ENCODE measurements at places on chromosomes 5 and 9.

DNA sequence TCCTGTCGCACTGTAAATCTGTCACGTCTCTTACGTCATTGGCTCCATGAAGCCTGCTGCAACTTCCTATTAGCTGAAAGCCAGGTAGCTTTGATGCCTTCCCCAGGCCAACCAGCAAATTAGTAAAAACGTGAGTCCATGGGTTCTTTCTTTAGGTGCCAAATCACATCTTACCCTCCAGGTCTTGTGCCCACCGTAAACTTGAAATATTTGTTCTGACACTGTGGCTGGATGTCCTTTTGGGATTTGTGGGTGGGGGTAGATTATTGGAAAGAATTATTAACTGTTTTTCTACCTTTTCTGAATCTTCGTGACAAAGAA is 172.8 kb downstream of the NR3C1 start:
- DNase-seq: no peak

DNA sequence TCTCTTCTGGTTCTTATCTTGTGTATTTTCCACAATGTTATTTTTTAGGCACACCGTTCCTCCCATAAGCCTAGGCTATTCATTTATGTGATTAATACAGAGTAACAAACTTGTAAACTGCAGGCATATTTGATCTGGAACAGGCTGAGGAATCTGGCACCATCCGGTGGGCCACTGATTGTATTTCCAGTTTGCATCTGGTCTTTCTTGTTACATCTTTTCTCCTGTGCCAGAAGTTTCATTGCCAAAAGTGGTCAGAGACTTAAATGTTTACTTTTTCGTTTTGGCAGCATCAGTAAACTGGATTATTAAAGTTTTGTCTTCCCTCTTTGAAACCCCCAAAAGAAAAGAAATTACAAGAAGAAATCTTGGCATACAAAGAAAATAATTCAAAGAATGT is 17.9 kb upstream of the ZCCHC7 start:
- no peak for DNase-seq

DNA sequence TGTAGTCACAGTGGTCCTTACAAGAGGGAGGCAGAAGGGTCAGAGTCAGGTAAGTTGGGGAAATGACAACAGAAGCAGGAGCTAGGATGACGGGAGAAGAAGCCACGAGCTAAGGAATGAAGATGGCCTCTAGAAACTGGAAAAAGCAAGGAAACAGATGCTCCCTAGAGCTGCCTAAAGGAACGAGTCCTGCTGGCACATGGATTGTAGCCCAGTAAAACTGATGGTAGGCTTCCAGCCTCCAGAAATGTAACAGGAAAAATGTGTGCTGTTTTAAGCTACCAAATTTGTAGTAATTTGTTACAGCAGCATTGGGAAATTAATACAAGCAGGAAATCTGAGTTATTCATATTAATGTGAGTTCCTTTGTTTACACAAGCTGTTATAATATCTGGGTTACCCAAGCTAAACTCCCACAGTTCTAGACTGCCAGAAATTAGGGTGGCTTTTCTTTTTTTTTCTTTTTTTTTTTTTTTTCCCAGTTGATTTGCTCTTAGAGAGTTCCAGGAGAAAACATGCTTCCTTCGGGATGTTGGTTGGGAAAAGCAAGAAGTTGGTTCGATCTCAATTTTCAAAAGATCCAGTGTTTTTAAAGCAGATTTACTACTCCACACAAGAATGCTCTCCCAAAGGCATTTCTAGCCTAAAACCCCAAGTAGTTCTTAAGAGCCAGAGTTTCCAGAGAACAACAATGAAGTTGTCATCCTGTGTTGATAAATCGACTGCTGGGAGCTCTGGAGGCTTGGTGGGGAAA is 400.0 kb upstream of the SLC24A2 start:
- no peak for DNase-seq

DNA sequence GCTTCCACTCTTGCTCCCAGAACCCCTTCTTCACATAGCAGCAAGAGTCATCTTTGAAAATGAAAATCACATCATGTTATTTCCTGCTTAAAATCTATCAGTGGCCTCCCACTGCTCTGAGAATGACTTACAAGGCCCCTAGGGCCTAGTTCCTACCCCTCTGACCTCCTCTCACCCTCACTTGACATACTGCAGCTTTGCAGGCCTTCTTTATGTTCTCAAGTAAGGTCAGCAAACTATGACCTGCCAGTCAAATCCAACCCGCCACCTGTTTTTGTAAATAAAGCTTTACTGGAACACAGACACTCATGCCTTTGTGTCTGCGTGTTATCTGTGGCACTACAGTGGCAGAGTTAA is 185.7 kb downstream of the NR3C1 start:
- no peak for DNase-seq

GRCh38 chr9:72880821-72881220 is 72.0 kb downstream of the ALDH1A1 start:
- no peak for DNase-seq

DNA sequence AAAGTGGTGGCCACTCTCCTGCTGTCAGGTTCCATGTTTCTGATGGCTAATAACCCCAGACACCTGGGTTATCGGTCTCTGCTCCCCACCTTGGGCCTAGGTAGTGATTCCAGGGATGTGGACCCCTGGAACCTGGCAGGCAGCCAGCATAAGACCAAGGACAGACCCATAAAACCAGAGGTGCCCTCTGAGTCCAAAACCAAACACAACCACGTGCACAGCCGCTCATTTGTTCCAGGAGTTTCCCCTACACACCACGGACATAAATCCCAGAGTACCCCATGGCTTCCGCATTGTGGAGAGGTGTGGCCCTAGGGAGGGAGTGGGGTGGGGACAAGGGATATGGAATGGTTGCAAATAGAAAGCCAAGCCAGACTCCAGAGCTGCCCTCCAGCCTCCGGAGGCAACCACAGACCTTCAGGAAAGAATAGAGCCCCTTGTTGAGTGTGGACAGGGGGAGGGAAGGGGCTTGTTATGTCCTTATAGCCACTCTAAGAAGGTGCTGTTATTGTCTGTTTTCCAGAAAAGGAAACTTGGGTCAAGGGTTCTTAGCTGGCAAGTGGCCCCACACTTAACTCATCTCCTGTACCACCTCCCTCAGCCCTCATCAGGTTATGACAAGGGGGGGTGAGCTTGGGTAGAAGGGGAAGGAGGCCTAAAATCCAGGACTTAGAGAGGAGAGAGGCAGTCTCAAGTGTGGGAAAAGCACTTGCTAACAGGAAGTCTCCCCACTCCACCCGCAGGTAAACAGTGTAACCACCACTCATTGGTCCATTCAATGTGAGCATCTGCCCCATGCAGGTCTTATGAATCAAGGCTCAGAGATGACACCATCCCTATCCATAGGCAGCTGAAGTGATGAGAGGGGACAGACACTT is 23.6 kb upstream of the CYSTM1 start:
- no peak for DNase-seq

GRCh38 chr5:95760273-95761191 is 29.4 kb downstream of the RHOBTB3 start:
- no peak for DNase-seq

DNA sequence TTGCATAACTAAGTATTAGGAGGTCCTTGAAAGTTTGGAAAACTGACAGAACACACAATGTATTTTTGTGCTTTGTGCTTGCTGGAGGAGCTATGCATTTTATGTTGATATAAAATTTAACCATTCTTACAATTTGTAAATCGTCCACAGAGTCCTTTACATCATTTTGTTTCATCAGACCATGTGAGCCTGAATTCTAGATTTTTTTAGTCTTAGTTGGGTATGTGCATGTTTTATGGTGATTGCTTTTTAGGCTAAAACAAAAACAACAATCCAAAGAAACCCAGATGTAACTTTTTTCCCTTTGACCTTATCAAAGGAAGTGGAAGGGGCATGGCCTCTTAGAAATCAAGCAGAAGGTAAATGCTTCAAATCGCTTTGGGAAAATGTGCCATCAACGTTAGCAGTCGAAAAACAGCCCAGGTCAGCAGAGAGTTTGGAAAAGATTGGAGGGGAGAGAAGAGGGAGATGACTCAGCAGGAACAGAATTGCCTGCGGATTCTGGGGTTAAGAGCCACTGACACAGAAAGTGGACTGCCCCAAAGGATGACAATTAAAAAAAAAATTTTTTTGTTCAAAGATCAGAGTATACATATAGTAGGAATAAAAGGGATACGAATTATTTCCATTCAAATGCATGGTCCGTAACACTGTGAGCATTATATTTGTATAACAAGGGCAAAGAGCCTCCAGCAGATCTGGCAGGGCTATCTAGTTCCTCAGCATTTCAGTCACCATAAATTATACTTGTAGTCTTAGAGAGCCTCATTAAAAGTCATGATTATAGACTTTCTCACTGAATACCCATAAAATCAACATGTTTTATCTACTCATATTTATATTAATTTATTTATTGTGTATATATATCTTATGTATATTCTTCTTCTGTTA is 253.5 kb upstream of the HAPLN1 start:
- no peak for DNase-seq
